ENCODE measurements at places on chromosomes 4 and X. TPM values are rescaled to one million over a fixed set of nuclear protein-coding genes. Genes with fewer than 3 reads are reported as not detected.

The KLF3 gene
- 5.7 TPM for total RNA-seq

DNA sequence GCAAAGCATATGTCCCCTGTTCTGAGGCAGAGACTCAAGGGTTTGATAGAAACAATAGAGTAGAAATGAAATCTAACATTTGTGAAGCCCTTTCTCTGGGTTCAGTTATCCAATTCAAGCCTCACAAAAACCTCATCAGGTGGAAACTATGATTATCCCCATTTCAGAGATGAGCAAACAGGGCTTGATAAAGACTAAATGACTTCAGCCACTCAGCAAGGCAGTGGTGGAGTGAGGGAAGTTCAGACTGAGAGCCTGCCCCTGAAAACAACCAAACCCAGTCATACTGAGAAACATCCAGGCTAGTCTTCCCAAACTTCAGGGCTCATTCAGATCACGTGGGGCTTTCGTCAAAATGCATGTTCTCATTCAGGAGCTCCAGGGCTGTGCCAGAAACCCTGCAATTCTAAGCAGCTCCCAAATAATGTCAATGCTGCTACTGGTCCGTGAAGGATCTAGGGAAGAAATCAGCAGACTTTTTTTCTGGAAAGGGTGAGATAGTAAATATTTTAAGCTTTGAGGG lies 109.6 kb upstream of the KIT start:
- no peak for DNase-seq

The HELT gene
- not detected for total RNA-seq

The MAGEA10 gene
- not detected for total RNA-seq

GRCh38 chr4:7327341-7327885 lies 107.3 kb downstream of the PSAPL1 start:
- DNase-seq: no peak

DNA sequence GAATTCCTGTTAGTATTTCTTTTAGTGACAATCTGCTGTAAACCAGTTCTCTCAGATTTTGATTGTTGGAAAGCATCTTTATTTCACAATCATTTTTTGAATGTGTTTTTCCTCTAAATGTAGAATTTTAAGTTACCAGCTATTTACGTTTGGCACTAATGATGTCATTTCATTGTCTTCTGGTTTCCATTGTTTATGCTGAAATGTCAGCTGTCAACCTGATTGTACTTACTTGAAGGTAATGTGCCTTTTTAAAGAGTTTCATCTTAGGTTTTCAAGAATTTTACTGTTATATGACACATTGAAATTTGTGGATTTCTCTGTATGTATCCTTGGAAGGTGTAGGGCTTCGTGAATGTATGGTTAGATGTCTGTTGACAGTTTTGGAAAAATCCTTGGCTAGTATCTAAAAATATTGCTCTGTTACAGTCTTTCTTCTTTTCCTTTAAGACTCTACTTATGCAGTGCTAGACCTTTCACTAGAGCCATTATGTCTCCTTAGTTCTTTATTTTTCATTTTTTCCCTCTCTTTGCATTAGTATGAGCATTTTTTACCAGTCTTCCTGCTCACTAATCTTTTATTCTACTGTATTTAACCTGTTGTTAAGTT lies 30.4 kb downstream of the SMAD1 start:
- DNase-seq: peak; percentile 9

The MND1 gene
- 11.2 TPM for total RNA-seq

The RNF150 gene
- total RNA-seq: 0.75 TPM

The ZNF330 gene
- 15.4 TPM for total RNA-seq

Measured in Caki2 (cell line).